ENCODE measurements at places on chromosomes 1 and 21.

DNA sequence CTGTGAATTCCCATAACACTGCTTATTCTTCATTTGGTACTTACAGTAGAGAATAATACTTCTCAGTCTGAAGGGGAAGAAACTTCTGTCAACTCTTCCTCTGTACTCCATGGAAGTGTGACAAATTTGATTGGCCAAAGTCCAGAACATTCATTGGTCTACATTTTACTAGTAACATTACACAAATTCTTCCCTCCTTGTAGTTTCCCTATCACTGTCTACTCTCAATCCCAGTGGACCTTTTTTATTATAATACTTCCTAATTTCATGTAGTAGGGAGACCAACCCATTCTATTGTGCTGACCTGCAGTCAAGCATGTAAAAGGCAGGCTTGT lies 74.7 kb downstream of the ALG6 start:
- DNase-seq, result no peak

DNA sequence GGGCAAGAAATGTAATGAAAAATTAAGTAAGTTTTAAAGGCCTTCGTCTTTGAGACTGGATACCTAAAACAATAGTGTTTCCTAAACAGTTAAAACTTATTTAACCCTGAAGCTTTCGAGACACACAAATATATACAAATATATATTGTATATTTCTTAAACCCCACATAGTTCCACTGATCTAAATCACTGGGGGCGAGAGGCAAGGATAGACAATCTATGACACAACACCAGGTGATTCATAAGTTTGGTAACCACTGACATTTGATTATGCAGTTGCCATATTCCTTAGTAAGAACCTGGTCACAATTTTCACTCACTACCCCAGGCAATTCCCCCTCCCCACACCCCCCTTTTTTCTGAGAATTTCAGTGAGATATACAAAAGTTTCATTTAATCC lies 55.3 kb upstream of the BOLA1 start:
- no peak for DNase-seq

- no peak for DNase-seq
Measured at GRCh38 chr1:241950390-241950789, 7.2 kb upstream of the BECN2 start.

DNA sequence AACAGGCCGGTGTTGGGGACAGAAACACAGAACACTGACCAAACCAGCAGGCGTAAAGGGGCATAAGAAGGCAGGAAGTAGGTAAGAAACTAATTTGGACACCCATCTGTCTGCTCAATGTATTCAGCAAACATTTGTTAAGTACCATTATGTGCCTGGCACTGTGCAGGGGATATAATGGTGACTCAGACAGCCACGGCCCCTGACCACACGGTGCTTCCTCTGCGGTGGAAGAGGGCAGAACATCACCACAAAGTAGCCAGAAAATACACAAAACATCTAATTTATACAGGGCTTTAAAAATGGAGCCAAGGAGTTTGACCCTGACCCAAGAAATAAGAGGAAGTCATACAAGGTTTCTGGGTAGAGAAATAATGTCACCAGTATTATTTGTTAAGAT lies 12.9 kb downstream of the DNAJC11 start:
- DNase-seq, result no peak

- no peak for DNase-seq
Measured at GRCh38 chr1:185409763-185410528, 92.9 kb upstream of the IVNS1ABP start.

DNA sequence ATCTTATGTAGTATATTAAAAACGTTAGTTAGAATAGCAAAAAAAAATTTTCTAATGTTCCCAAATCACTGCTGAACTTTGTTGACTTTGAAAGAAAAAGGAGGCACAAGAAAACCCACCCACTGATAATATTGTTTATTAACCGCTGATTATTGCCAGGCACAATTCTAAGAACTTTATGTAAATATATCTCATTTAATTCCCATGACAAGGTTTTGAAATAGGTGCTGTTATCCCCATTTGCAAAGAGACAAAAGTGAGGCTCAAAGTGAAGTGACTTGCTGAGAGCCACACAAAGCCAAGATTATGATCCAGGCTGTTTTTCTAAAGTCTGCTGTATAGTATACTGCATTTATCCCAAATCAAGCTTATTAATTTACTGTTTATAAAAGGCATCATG lies 56.4 kb downstream of the SASS6 start:
- DNase-seq, result no peak

DNA sequence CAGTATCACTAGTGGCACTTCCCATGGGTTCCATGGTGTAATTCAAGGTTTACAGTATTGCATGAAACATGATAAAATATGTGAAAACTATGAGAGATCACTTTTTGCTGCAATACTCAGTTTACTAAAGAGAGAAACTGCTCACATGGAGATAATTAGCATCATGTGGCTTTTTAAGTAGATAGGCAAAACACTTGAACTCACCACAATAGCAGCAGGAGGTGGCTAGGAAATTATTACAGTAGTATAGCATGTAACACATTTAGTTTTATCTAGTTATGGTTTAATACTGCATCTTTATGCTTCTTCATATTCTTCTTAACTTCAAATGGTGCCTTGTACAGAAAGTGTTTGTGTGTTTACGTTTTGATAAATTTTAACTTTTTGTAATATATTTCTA lies 698.5 kb upstream of the BRINP3 start:
- no peak for DNase-seq

- DNase-seq, result no peak
Measured at GRCh38 chr1:221150996-221151395, 271.8 kb downstream of the HLX start.

- no peak for DNase-seq
Measured at GRCh38 chr1:2606881-2607621, 20.5 kb downstream of the PRXL2B start.

DNA sequence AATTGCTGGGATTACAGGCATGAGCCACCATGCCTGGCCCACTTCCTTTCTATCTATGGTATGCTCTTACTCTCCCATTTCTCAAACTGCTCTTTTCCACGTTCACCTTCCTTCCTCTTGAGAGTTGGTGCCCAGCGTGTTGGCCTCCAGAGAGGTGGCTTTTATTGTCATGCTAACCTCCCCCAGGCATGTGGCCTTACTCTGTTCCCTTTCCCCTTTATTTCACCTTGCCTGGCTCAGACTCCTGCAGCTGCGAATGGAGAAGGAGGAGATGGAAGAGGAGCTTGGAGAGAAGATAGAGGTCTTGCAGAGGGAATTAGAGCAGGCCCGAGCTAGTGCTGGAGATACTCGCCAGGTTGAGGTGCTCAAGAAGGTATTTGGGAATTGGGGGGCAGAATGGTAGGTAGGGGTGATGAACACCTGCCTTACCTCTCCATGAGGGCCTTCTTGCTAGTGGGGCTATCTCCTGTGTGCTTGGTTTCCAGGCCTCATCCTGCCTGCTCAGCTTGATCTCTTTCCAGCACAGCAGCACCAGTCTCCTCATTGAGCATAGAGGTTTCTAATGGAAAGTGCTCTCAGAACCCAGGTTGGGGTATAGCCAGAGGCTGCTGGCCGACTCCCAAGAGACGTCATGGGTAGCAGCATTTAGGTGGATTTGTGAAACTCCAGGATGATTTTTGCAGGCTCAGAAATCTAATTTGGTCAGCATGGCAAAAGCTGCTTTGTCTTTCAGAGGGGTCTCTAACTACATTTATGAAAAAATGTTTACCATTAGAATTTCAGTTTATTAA lies 13.2 kb upstream of the TUFT1 start:
- no peak for DNase-seq

GRCh38 chr1:168634951-168635532 lies 58.6 kb downstream of the XCL1 start:
- DNase-seq, result no peak

DNA sequence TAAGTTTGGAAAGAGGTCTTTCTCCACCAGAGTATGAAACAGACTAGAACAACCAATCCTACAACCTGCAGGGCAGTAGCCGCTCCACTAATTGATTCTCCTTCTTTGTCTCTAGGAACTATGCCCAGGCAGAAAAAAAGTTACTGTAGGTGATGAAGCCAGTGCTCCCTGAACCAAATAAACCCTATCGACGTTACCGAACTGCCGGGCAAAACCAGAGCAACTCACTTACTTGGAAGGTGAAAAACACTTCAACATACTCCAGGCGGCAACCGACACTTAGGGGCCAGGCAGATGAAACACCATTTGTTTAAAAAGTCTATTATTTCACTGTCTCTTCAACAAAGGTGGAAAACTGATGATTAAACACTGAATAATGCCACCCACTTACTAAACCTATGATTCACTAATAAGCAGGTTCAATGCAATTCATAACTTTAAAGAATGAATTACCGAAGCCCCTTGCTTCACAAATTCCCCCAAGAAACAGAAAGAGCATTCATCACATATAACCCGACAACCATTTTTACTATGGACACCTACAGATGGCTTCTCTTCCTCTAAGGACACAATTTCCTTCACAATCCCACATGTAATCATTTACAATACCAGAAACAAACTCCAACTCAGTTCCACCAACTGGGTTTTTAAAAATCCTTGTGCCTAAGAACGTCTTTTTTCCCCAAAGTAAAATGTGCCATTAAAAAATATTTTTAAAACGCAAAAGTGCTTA lies 1.6 kb downstream of the NRIP1 start:
- no peak for DNase-seq

DNA sequence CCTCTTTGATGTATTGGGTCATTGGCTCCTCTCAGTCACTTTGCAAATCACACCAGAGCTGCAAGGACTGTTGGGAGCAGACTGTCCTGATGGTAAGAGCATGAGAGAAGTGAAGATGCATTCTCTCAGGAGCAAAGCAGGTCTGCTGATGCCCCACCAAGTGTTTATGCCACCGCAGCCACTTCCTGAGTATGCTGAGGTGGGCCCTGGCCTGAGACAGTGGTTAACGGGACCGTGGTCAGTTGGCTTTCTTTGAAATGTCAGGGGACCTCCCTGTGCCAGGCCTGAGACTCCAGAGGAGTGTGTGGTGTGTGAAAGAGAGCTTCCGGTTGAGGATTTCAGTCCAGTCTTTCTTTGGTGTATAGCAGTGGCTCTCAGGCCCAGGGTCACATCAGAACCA lies 79.4 kb downstream of the SPATA46 start:
- DNase-seq, result no peak

DNA sequence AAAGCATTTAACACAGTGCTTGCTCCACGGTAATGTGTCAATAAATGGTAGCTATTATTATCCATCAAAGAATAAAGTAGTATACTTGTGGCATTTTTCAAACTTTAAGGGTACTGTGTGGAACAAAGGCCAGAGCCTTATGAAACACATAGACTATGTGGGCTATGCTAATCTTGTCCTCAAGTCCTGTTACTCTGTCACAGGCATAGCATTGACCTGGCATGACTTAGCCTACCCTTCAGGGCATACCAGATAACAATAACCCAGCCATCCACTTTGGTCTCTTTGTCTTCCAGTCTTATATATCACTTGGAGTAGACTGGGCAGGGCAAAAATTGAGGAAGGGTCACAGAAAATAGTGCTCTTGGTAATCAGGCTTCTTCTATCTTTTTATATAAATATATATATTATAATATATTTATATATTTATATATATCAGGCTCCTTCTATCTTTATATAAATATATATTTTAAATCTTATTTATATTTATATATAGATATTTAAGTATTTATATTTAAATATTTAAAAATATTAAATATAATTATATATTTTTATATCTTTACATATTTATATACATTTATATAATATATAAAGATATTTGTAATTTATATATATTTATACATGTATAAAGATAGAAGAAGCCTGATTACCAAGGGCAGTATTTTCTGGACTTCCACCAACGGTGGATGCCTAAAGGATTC lies 66.1 kb upstream of the CNN3 start:
- DNase-seq, result no peak

DNA sequence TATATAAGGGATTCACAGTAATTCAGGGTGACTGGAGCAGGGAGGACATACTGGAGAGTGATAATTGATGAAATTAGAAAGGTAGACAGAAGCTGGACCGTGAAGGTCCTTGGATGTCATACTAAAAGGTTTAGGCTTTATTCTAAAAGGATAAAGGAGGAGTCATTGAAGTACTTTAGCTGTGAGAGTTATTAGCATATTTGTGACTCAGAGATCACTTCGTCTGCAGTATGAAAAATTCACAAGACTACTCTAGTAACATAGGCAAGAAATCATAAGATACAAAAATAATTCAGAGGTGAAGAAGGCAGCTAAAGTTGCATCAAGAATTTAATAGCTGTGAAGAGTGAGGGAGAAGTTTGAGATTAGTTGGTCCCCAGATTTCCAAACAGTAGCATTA lies 26.3 kb downstream of the KCNA3 start:
- DNase-seq, result no peak

DNA sequence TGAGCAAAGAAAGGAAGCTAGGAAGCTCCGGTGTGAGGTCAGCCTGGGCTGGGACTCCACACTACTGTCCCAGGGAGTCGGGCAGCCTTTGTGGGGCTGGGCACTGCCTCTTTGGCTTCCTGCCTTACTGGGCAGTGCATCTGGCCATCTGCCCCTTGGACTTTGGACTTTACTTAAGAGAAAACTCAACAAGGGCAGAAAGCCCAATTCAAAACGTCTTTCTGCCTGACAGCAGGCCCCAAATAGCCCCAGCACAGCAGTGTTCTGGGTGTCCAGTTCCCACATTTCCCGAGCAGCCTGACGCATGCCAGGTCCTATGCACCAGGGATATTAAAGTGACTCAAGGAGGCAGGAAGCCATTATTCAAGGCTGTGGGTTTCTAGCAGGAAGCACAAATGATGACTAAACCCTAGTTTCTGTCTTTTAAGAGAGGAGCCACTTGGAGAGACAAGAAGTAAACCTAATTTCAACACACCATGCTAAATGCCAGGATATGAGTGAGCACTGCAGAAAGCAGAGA lies 37.9 kb upstream of the EDEM3 start:
- DNase-seq, result peak; percentile 92

- no peak for DNase-seq
Measured at GRCh38 chr21:43266534-43266933, 97.7 kb downstream of the CRYAA start.

GRCh38 chr1:165371588-165372225 lies 15.2 kb upstream of the LMX1A start:
- no peak for DNase-seq

GRCh38 chr1:168514455-168514854 lies 29.3 kb downstream of the XCL2 start:
- DNase-seq, result no peak
